ENCODE measurements at places on chromosomes 7 and 10.

DNA sequence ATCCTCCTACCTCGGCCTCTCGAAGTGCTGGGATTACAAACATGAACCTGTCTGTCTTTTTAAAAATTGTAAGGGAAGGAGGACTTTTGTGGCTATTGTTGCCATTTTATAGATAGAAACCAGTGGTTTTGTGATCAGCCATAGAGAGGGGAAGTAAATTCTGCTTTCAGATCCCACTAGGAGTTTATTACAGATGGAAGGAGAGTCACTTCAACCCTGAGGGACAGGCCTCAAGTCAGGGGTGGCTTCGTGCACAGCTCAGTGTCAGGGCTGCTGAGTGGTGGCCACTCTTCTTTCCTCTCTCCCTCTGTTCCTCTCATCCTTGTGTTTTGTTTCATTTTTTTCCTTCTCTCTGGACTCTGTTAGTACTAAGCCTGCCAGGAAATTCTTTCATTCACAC is 60.8 kb downstream of the OGDH start:
- no peak for DNase-seq

DNA sequence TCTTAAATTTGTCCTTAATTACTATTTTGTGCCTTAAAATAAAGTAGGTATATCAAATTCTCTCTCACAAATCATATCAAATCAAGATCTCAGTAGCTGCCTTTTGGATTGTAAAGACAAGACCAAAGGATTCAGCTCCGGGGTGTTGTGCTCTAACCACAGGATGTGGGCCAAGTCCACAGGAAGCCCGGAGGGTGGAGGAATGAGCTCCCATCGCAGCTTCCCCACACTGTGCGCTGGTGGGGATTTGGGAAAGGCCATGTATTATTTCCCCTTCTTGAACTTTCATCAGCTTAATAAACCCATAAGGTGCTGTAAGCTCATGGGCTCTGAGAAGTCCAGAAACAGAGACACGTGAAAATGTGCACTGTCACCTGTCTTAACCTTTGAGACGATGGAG is 241.6 kb upstream of the TCERG1L start:
- no peak for DNase-seq

- peak; percentile 54 for DNase-seq
Observed at GRCh38 chr10:49080071-49080470, 35.3 kb downstream of the VSTM4 start.

DNA sequence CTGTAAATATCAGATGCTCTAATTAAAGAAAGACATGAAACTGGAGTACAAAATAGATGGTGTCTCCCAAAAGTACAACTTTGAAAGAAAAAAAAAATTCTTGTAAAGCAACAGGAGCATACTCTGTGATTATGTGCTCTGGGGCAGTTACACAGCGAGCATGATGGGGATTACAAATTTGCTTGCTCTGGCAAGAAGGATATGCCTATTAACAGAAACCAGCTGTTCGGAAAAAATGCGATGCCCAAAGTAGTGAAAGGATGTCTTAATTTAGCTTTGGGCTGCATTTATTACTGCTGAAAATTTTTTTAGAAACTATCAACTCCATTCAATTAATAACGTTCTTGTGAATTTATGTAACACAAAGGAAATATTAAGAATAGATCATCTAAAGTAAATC is 256.9 kb upstream of the TPK1 start:
- no peak for DNase-seq

- no peak for DNase-seq
Observed at GRCh38 chr7:144036302-144036885, 12.4 kb upstream of the OR2A5 start.

DNA sequence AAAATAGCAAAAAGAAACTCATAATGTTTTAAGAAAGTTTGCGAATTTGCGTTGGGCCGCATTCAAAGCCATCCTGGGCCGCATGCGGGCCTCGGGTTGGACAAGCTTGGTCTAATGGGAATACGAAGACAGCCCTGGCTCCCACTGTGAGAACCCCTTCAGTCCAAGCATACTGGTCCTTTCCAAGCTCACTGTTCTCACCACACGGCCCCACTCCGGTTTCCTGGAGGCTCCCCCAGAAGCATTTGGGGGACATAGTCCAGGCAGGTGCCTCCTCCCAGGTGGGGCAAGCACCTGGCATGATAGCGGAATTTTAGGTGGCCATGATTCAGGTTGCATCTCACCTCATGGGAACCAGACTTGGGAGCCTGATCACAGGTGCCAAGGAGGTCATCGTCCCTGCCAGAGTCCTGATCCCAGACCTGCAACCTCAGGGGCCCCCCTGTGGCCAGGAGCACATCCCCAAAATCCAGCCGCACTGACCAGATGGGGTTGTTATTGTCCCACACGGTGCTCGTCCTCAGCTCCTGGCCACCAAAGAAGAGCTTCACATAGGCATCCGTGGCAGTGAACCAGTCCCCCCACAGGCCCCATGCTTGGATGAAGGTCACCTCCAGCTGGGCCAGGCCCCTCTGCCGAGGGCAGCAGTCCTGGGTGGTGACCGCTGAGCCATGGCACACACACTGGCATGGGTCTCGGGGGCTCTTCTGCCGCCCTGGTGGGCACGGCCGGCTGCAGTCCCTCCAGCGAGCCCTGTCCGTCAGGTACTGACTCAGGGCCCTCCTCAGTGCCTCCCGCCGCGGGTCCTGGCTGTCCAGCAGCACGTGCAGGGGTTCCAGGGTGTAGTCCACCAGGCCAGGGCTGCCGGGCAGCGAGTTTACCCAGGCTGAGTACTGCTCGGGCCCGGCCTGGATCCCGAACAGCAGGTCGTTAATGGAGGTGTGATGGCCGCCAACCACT is 4.4 kb downstream of the PRF1 start:
- DNase-seq = no peak

Measured in Kasumi-1 (cell line).